ENCODE measurements at places on chromosomes 7 and 10.

- DNase-seq: no peak
Measured at GRCh38 chr10:11933577-11934223, 108.9 kb downstream of the UPF2 start.

- DNase-seq: no peak
Measured at GRCh38 chr7:73909051-73909941, 48.3 kb downstream of the TMEM270 start.

DNA sequence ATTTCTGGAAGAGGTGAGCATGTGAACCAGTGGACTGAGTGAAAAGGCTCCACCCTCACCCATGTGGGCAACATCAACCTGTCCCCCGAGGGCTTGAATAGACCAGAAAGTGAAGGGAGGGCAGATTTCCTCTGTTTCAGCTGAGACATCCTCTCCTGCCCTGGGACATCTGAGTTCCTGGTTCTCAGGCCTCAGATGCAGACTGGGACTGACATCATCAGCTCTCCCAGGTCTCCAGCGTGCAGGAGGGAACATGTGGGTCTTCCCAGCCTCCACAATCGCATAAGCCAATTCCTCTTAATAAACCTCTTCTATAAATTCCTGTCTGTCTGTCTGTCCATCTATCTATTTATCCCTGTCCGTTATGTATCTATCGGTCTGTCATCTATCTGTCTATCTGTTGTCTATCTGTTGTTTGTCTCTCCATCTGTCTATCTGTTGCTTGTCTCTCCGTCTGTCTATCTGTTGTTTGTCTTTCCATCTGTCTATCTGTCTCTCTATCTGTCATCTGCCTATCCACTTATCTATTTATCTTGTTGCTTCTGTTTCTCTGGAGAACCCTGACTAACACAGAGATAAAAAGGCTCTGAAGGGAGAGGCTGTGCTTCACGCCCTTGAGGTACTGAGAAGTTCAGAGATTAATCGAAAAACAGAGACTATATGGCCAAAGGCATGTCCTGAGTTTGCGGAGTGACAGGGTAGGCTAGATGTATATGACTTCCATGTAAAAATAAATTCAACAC, 140.3 kb upstream of the PFKP start:
- no peak for DNase-seq

GRCh38 chr10:95377950-95378349, 87.1 kb upstream of the PDLIM1 start:
- DNase-seq: no peak

- no peak for DNase-seq
Measured at GRCh38 chr7:103719070-103719469, 270.4 kb downstream of the RELN start.

- DNase-seq: no peak
Measured at GRCh38 chr10:47257396-47258120, 42.4 kb upstream of the GDF10 start.

DNA sequence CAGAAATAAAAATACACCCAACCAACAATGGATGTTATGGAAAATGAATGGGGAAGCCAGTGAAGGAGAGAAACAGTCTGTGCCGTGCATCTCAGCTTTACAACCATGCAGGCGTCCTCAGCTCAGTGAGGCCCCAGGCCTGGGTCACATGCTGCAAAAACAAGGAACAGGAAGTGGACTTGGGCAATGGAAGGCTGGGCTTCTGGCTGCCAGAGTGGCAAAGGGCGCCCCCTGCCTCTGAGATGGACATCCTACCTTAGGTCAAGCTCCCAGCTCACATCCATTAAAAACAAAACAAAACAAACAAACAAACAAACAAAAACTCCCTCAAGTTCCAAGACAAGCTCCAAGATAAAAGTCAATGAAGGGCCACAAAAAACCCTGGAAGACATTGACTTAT, 54.7 kb upstream of the AFAP1L2 start:
- peak; percentile 52 for DNase-seq

- DNase-seq: no peak
Measured at GRCh38 chr10:53314876-53315275, 542.3 kb upstream of the MBL2 start.

- peak; percentile 51 for DNase-seq
Measured at GRCh38 chr10:79487296-79488194, 24.8 kb upstream of the EIF5AL1 start.

- DNase-seq: no peak
Measured at GRCh38 chr7:134763960-134764359, 15.5 kb upstream of the CALD1 start.

GRCh38 chr7:22385326-22385725, 28.4 kb upstream of the RAPGEF5 start:
- DNase-seq: no peak

- DNase-seq: no peak
Measured at GRCh38 chr10:19316204-19316870, 267.7 kb downstream of the MALRD1 start.

DNA sequence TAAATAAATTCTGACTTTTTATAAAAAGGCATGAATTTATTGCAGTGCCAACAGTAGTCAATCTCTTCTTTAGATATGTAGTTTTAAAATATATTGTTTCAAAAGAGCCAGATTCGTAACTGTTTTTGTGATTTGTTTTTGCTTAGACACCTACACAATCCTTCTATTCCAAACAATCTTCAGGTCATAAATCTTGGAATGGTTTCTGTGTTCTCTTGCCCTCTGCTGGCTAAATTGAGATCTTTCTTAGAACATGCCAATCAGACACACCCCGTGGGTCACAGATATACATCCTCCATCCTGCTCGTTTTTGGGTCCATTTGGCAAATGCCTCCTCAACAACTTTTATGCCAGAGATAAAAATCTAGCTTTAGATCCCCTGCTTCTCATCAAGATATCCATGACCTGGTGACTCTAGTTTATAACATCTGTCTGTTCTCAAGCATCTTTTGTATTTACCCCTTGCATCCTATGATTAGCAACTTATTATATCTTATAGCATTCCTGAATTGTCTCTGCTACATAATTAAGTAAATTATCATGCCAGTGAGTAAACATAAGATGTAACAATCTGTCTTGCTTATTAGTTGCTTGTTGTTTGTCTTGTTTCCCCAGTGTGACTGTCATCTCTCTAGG, 35.3 kb upstream of the IFRD1 start:
- no peak for DNase-seq

DNA sequence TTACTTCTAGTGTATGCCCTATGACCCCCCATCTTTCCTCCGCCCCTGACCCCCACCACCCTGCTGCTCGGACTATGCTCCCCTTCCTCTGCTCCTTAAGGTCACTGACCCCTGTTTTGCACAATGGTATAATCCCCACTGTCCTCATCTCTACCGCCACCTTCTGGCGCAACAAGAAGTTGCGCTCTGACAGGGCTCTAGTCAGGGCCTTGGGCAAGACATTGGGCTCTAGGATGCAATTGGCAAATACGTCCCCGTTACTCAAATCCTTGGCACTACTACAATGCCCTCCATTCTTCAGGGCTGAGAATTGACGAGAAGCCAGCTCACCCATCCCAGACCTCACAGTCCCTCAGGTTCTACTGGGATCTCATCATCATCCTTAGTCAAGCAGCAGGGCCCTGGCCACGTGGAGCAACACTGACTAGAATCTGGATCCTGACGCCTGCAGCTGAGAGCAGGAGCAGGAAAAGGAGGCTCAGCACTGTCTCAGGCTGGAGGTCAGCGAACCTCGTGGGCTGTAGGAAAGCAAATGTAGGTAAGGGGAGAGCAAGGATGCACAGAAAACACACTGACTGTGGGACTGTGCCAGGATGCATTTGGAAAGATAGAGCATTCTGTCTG, 10.6 kb downstream of the LRIT2 start:
- peak; percentile 62 for DNase-seq

DNA sequence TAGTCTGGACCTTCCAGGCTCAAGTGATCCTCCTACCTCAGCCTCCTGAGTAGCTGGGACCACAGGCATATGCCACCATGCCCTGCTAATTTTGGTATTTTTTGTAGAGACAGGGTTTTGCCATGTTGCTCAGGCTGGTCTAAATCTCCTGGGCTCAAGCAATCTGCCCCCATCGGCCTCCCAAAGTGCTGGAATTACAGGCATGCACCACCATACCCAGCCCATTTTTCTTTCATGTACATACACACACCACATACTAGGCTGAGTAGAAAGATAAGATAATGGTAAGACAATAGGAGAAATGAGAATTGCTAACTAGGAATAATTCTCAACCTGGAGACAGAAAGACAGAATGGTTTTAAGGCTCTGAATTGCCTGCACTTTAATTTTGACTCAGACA, 83.8 kb downstream of the CPEB3 start:
- DNase-seq: no peak

- no peak for DNase-seq
Measured at GRCh38 chr10:13634207-13634606, 47.4 kb downstream of the PRPF18 start.

GRCh38 chr10:97936126-97936525, 86.5 kb downstream of the GOLGA7B start:
- DNase-seq: no peak

DNA sequence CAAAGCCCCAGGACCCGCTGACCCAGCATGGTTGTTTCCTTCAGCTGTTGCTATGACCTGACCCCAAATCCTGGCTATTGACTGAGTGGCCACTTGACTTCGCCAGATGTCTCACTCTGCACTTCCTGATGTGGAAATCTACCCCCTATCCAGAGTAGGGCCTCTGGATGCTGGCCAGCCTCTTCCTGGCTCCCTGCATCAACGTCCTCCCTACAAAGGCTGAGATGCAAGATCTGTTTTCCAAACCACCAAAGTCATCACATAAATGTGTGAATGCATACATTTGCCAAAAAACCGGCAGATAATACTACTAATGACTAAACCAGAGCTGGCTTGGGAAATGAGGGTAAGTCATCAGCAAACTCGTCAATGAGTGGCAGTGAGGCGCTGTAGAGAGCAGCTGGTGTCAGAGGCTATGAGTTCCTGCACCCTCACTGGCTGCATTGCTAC, 70.4 kb downstream of the PYROXD2 start:
- DNase-seq: no peak

- no peak for DNase-seq
Measured at GRCh38 chr10:77236029-77236428, 401.6 kb downstream of the KCNMA1 start.

DNA sequence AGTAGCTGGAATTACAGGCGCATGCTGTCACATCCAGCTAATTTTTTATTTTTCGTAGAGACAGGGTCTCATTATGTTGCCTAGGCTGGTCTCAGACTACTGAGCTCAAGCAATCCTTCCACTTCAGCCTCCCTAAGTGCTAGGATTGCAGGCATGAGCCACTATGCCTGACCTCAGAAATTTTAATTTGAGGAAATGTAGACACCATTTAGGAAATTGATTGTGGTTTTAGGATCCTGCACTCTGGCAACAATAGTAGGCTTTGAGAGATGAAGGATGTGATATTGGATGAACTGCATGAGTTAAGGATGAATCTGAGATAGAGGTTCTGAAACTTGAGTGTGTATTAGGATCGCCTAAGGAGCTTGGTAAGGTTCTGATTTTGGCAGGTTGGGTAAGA, 66.5 kb downstream of the PPP1R9A start:
- DNase-seq: no peak

- no peak for DNase-seq
Measured at GRCh38 chr10:4678023-4678950, 147.7 kb upstream of the AKR1E2 start.

GRCh38 chr10:95821720-95822119, 65.8 kb downstream of the ENTPD1 start:
- DNase-seq: no peak

DNA sequence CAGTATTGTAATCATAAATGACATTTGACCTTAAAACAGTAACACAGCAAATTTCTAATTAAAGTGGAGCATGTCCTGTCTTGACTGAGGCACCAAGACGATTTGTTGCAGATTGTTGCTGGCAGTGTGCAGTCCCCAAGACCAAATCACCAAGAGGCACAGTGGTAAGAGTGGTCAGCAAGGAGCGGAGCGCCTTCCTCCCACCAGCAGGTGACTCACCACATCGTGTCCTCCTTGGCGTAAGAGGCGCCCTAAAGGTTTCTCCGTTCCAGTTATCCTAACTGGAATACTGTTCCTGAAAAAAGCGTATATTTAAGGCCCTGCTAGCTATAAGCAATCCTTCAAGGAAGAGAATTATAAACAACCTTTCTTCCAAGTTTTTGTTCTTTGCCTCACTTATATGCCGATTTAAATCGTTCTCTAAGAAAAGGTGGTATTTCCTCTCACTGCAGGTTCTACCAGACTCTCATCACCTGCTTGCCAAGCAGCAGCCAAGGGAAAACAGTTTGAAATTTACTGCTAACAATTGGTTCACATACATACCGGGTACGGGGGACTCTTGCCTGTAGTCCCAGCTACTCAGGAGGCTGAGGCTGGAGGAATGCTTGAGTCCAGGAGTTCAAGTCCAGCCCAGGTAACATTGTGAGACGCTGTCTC, 10.7 kb upstream of the REPIN1 start:
- DNase-seq: no peak

- no peak for DNase-seq
Measured at GRCh38 chr10:117544711-117545140, 2.2 kb downstream of the EMX2 start.

DNA sequence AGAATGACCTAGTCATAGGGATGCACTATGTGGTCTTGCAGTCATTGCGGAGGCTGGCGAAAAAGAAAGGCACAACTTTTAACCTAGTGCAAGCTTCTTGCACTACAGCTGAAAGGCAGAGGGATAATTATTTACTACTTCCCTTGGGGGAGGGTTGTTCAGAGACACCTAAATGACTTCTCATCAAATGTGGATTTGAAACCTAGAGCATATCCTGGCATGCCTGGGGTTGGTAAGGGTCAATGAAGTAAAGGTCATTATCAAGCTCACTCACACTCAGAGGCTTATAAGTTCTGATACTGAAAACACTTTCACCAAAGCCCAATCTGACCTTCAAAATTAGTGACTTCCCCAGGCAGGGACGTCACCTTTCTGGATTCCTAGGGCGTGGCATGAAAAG, 108.9 kb upstream of the AMPH start:
- no peak for DNase-seq

- no peak for DNase-seq
Measured at GRCh38 chr10:19488592-19489280, 327.5 kb upstream of the PLXDC2 start.

GRCh38 chr7:24704311-24704710, 53.0 kb downstream of the GSDME start:
- no peak for DNase-seq

DNA sequence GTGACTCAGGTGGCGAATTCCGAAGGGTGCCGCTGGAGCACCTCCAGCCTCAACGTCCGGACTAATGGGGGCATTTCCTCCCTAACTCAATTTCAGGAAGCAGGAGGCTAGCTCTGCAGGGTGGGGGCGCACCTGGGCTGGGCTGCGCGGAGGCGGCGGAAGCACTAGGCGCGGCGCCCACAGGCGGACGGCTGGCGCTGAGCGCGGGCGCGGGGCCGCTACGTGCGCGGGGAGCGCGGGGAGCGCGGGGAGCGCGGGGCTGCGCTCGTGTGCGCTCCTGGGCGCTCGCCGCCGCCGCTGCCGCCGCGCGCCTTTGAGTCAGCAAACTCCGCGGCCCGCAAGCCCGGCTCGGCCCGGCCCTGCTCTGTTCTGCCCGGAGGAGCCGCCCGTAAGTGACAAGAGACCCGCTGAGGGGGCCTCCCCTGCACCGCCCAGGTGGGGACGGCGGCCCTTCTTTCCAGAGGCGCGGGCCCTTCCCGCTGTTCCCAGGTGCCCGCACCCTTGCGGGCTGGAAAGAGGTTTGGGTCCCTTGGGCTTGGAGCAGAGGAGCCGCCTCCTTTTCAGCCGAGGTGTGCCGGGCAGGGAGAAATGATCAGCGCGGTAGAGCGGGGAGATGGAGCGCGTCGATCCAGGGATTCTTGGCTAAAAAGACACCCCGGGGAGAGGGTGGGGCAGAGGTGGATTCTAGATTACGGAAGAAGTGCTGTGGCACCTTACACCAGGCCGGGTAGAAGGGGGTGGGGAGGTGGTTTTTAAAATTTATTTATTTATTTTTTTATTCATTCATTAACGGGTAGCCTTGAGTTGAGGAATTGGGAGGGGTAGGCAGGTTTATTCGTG, at the start of gene SNX10:
SNX10 (plus strand) TSS at position 164 of the 840 bp plus-strand sequence. CDS start 54,581 bp downstream, outside the sequence.
- peak; percentile 79 for DNase-seq
